ENCODE measurements at places on chromosomes 7 and 10.
A peak's percentile ranks its signal among the peaks of the same experiment; 100 is the strongest.

DNA sequence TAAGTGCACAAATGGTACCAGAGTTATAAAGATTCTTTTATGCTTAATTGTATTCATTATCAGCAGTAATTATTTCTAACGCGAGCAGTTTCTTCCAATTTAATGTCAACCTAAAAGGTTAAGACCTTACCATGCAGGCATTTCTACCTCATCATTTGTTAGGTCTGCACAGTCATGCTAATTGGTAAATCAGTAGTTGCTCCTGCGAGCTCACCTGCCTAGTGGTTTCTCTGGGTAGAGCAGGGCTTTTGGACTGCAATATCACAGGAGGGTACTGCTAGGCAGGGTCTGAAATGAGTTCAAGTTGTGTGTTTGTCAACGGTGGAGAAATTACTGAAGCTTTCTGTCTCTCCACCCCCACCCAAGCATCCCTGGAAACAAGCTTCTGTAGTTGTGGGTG lies 558.5 kb upstream of the MGMT start:
- DNase-seq: no peak

DNA sequence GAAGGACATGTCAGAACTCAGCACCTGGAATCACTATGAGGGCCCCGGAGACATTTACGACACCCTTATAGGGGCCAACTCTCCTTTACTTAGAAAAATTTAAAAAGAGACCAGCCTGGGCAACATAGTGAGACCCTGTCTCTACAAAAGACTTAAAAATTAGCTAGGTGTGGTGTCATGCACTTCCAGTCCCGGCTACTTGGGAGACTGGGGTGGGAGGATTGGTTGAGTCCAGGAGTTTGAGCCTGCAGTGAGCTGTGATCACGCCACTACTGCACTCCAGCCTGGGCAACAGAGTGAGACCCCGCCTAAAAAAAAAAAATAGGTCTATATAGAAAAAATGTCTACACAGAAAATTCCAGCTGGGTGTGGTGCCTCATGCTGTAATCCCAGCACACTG lies 7.5 kb upstream of the CYTH3 start:
- DNase-seq: no peak

- no peak for DNase-seq
These were observed 183.2 kb upstream of the TRIM24 start for GRCh38 chr7:138276891-138277290.

- DNase-seq: no peak
These were observed 233.2 kb downstream of the SORCS1 start for GRCh38 chr10:106931159-106931852.

DNA sequence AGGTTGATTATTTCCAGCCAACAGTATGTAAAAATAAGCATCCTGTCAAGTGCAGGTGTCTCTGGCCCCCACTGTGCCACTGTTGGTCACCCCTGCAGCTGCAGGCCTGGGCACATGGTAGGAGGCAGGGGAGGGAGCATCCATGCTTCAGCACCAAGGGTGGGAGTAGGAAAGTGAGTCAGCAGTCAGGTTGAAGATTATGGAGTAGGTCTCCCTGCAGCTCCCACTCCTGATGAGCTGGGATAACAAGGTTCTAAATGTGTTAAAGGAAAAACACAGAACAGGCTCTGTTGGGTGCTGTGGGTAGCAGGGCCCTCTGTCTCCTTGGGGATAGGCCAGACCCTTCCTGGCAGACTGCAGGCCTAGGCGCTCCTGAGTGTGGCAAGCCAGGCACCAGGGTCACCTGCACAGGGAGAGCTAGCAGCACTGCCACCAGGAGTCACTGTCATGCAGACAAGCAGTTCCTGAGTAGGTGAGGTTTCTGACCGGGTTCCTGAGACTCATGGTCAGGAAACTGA lies 59.3 kb downstream of the NUDCD3 start:
- DNase-seq: no peak

GRCh38 chr10:69739634-69740033 lies 62.1 kb upstream of the COL13A1 start:
- no peak for DNase-seq

DNA sequence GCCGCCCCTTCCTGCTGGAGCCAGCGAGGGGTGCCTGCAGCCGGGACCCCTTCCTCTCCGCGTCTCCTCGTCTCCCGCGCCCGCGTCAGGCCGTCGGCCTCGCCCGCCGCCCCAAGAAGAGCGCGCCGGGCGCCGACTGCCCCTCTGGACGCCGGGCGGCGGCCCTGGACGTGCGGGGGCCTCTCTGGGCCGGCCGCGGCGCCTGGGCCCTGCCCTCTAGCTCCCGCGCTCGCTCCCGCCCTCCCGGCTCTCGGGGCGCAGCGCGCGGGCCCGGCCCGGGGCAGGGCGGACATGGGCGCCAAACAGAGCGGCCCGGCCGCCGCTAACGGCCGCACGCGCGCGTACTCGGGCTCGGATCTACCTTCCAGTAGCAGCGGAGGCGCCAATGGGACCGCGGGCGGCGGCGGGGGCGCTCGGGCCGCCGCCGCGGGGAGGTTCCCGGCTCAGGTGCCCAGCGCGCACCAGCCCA lies 704 bp downstream of the ZNRF2 start:
- DNase-seq: no peak

DNA sequence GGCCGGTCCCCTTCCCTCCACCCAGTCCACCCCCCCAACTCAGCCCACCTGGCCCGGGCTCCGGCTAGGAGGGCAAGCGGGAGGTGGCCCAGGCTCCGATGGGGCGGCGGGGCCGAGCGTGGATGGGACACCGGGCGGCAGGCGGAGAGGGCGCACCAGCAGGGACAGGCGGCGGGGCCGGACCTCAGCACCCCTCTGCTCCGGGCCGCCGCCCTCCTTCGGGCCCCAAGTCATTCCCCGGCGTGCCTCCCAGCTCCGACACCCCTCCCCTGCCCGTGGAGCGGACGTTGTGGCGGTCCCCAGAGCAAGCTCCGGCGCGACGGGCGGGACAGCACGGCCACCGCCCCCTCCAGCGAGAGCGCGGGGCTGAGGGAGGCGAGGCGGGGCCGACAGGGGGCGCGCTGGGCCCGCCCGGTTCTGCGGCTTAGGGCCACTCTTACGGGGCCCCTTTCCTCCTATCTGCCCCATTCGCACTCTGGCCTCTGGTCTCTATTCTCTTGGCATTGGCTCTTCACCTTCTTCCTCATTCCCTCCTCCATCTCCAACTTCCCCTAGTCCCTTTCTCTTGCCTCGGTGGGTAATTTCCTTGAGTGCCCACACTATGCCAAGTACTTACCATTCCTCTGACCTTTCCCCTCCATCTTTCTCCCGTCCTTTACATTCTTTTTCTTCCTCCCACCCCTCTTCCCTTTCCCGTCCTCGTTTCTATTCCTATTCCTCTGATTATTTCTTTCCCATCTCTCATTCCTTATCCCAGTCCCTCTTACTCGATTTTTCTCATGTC lies 701 bp upstream of the GBX1 start:
- peak; percentile 54 for DNase-seq

DNA sequence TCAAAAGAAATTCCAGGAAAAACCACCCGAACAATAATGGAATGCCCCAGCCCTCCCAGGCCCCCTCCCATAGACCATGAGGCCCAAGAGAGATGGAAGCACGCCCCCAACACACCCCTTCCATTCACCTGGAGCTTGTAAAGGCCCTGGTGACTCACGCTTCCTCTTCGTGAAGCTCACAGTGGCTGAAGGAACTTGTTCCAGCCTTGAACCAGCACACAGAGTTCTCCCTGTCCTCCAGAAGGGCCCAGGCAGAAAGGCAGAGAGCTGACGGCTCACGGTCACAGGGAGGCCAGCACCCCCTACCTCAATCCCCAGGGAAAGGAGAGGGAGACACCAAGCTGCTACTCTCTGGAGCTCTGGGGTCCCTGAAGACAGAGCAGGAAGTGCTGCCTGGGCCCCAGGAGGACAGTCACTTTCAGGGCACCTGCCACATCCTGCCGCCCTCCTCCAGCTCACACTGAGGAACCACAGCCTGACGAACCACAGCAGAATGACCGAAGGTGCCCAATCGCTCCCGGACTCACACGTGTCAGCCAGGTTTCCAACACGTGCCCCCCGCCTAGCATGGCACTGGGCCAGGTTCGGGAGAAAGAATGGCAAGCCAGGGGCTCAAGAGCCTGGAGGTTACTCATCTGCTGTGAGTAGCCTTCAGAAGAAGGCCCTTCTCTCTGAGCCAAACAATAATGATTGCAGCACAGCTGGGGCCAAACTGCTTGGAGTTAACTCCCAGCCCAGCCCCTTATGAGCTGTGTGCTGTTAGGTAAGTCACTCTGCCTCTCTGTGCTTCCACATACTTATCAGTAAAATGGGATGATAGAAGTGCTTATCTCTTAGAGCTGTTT lies 52.8 kb downstream of the DLG5 start:
- DNase-seq: peak; percentile 24

DNA sequence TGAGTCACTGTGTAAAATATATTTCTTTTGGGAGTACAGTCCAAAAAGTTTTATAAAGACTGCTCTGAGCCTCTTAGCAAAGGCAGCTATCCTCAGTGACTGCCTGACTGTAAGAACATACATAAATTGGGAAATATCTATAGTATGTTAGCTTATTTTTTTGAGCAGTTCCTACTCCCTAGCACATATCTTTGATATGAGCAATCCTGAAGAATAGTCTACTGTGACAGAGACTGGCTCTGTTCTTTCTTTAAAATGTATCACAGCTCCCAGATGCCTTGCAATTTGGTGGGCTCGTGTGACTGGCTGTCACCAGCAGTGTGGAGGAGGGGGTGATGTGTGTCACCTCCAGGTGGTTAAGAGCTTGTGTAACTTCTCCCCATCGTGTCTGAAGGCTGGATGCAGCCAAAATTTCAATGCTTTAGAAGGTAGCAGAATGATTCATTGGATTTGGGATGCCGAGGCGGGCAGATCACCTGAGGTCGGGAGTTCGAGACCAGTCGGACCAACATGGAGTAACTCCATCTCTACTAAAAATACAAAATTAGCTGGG lies 47.9 kb downstream of the MTERF1 start:
- no peak for DNase-seq

- no peak for DNase-seq
These were observed 48.1 kb upstream of the ZNF273 start for GRCh38 chr7:64854969-64855368.

- no peak for DNase-seq
These were observed 28.1 kb downstream of the LRGUK start for GRCh38 chr7:134155206-134155605.

- DNase-seq: no peak
These were observed 851 bp upstream of the GOT1 start for GRCh38 chr10:99431190-99431760.

DNA sequence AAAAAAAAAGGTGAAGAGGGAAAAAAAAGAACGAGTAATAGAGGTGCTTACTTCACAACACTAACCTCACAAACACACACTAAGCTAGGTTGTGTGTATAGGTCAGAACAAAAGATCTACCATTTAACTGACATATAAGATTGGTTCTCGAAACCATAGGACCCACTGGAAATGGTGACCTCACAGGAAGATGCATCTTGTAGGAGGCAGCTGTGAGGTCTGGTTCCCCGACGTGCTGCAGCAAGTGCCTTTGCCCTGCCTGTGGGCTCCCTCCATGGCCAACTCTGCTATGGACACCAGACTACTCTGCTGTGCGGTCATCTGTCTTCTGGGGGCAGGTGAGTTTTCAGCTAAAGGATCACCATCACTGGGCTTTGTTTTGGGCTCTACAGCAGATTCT lies 133.8 kb upstream of the PRSS1 start:
- no peak for DNase-seq

- no peak for DNase-seq
These were observed 197.3 kb downstream of the MACC1 start for GRCh38 chr7:20019757-20020432.

- DNase-seq: no peak
These were observed 87.7 kb upstream of the PDK4 start for GRCh38 chr7:95684037-95684436.

- no peak for DNase-seq
These were observed 324.6 kb downstream of the ATRNL1 start for GRCh38 chr10:115417585-115418265.

DNA sequence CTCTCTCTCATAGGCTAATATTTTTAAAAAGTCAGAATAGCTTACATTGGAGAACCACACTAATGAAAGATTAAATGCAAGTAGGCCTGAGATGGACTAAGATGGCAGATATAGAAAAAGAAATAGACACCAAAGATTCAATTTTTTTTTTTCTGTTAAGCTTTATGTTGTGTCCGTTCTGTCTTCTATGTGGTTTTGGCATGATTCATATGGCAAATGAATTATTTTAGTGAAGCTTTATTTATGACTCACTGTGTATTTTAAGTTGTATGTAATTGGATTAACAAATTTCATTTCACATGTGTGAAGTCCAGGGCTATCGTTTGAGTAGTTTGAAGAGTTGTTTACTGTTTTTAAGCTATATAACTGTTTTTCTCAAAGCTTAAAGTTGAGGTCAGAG lies 214.8 kb downstream of the CAMK1D start:
- DNase-seq: no peak

DNA sequence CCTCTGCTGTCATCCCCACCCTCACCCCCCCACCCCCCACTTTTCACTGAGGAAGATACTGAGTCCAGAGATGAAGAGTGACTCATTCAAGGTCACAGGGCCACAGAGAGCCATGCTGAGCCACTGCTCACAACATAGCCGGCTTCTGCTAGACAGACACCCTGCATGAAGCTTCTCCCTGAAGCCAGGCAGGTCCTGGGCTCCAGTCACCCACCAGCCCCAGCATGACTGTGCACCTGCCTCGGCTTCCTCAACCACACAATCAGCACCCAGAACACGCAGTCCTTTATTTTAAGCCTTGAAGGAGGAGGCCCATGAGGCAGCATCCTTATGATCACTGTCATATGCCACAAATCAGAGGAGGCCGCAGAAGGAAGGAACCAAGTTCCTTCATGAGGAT lies 19.2 kb upstream of the PRKAG2 start:
- DNase-seq: no peak

DNA sequence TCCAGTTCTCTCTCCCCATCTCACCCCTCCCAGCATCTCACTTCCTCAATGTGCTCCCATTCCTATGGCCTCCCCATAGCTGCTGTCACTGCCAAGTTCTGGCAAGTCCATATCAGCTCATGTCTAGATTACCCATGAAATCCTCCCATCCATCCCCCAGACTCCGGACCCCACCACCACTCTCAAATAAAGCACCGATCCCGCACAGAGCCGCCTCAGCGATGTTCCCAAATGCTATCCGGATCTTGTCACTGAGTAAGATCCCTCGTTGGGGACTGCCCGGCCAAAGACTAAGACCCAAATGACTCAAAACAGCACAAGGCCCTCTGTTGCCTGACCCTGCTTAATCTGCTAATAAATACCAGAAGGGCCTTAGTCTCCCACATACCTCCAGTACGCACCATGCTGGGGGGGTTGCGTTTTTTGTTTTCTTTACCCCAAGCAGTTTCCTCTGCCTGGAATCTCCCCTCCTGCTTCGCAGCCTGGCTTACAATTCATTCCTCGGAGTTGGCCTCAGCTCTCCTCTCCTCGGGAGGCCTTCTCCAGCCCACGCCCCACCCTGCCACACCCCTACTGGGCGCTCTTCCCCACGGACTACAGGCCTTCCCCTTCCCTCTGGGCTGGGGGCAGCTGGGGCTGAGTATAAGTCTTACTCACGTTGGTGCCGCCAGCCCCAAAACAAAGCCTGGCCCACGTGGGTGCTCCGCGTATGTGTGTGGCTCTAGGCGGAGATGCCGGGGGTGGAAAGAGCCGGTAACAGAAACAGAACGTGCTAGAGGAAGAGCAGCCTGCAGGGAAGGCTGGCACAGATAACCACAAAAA lies 1.8 kb upstream of the DUSP5 start:
- DNase-seq: no peak

GRCh38 chr7:122038904-122039303 lies 105.1 kb downstream of the AASS start:
- DNase-seq: no peak

- no peak for DNase-seq
These were observed 361.0 kb downstream of the PHTF2 start for GRCh38 chr7:78159545-78159944.
